ENCODE measurements at places on chromosomes 5 and 9.

GRCh38 chr5:53090229-53090628 is 19.3 kb downstream of the MOCS2 start:
- DNase-seq, result no peak

GRCh38 chr5:39533749-39534148 is 109.0 kb upstream of the DAB2 start:
- no peak for DNase-seq

DNA sequence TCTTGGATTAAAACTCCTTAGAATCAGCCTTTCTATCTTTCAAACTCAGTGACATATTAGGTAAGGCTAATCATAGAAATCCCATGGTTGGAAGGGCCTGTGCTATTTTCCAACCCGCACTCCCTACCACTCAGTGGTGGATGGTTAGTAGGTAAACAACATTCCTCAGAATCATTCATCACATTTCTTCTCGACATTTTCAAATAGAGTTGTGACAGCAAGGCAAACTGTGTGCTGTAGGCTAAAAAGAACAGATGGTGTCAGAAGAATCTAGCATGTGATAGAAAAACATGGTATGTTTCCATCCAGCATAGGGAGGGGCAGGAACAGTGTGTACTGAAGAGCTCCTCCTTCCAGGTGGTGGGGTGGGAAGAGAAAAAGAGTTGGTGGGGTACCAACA is 227.3 kb upstream of the NMUR2 start:
- no peak for DNase-seq

GRCh38 chr5:55546947-55547346 is 12.2 kb upstream of the PLPP1 start:
- DNase-seq, result no peak

- no peak for DNase-seq
These were observed 25.1 kb downstream of the CARTPT start for GRCh38 chr5:71744009-71744790.

GRCh38 chr5:98320343-98320742 is 453.1 kb upstream of the RGMB start:
- DNase-seq, result no peak

DNA sequence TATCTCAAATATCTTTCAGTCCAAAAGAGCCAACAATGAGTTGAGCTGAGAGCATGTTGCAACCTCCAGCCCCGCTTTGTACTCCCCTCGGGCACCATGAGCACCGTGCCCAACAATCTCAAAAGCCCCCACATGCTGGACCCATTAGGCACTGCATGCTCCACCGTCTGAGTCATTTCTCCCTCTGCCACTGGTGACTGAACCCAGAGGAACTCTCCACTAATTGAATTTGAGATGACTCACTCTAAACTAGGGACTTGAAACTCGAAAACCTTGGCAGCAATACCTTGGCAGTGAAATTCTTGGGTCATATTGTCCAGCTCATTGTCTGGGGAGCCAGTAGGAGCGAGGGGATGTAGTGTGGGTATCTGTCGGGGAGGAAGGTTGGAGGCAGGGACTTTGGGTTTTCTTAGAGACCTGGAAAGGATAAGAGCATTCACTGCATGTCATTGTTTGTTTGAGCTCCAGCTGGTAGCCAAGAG is 49.9 kb upstream of the SLIT3 start:
- DNase-seq, result peak; percentile 97

Measured in AG08395 (cell line).